KBM-7 (cell line): ENCODE measurements at places on chromosomes 7 and 10.
A peak's percentile ranks its signal among the peaks of the same experiment; 100 is the strongest.

- no peak for DNase-seq
Observed at GRCh38 chr10:120946497-120946896, 95.3 kb downstream of the WDR11 start.

DNA sequence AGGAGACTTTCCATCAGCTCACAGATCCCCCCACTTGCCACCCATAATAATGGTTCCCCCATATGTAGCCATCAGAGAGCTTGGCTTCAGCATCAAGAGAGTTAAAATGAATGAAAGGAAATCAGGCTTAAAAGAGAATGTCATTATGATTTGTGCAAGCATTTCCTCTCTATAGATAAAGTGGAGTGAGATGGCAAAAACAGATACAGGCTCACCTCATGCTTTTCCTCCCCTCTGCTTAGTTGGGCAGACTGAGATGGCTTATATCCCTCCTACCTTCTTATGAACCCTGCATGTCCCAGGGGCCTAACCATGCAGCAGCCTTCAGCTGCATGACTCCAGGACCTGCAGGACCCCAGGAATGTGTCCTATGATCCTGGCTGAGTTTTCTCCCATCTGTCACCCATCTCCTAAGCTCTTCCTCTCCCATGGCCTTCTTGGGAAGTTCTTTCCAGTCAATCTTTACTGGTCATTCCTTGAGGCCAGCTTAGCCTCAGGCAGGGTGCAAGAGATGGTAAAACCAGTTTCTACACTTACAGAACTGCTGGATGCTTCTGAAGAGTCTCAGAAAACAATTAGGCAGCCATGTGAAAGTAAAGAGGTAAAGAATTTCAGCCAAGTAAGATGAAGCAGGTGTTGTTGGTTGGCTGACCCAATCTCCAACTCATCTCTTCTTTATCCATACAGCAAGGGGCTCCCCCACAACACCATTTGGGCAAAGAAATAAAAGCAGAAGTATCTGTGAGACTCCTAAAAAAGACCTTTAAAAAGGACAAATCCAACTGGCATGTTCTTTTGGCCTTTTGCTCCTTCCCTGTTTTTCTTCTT, 159.7 kb downstream of the RTKN2 start:
- DNase-seq = peak; percentile 13

DNA sequence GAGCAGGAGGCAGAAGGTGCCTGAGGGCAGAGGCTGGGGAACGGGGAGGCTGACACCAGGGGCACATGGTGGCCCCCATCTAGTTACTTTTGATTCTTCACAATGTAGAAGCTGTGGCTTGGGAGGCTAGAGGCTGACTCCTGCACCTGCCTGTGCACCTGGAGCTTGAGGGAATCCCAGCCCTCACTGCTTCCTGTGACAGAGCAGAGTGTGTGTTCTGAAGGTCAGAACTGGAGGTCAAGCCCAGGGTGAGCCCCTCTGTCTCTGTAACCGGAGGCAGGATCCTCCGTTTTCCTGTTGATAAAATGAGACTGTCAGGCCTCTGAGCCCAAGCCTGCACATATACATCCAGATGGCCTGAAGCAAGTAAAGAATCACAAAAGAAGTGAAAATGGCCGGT, 124.8 kb downstream of the ACTR3B start:
- DNase-seq = no peak

- no peak for DNase-seq
Observed at GRCh38 chr7:139541600-139542307, 18.3 kb downstream of the CLEC2L start.

DNA sequence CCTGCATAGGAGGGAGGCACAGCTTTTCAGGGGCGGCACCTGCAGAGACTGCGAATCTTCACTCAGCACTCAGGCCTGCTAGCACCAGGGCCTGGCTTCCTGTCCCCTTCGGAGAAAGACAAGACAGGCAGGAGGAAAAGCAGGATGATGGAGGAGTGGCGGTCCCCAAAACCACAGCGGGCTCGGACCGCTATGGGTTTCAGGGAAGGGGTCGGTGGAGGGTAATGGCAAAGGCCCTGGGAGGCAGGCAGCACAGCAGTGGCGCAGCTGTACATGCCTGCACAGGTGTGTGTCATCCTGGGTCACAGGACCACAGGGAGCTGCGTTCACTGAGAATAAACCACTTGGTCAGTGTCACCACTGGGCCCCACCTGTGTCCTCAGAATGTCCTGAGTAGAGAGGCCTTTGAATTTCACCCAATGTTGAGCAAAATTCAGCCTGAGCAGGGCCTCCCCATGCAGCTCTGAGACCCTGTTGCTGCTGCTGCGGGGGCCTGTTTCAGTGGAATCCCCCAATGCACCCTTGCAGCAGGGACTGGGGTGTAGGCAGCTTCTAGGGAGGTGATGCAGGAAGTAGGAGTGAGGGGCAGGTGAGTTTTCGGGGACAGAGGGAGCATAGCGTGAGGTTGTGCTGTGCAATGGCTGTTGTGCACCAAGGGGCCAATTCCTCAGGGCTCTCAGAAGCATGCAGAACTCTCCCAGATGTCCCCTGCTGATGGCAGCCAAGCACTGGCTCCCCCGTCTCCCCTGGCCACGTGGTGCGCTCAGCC, 90.6 kb upstream of the PPP2R2D start:
- DNase-seq = no peak

GRCh38 chr10:71971769-71972555, 7.8 kb downstream of the CHST3 start:
- DNase-seq = no peak

DNA sequence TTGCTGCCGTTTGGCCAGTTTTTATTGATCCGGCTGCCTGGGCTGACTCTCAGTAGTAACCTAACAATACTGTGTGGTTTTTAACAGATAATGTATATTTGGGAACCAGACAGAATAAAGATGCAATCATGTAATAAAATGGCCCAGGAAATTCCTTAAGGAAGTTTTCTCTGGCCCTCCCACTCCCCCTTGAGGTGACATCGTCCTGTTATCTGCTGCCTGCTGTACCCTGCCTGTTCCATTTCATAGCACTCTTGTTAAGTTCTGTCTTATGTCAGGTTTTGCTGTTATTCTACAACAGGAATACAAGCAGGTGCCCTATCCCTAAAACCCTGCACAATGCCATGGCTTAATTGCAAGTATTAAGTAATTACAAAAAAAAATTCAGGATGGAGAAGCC, 12.5 kb downstream of the ITGB8 start:
- no peak for DNase-seq

GRCh38 chr7:101749891-101750290, 67.5 kb upstream of the CUX1 start:
- DNase-seq = no peak

- peak; percentile 9 for DNase-seq
Observed at GRCh38 chr7:92043637-92044036, 90.6 kb downstream of the CYP51A1 start.

DNA sequence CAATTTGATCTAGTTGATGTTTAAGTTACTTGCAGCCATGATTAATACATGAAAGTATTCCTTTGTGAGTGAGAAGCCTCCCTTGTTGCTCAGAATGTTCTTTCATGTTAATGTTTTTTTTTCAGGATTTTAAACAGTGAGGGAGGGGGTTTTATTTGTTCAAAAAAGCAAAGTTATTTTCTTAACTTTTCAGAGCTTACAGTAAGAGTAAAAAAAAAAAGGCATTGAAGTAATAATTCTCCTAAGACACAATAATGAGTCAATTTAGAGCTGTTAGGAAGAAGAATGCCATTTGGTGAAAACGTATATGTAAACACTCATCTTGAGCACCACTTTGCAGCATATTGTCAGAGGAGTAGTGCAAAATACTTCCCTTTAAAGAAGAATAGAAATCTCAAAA, 105.8 kb downstream of the SEMA3A start:
- DNase-seq = no peak

GRCh38 chr7:115271332-115272235, 349.7 kb downstream of the MDFIC start:
- no peak for DNase-seq

DNA sequence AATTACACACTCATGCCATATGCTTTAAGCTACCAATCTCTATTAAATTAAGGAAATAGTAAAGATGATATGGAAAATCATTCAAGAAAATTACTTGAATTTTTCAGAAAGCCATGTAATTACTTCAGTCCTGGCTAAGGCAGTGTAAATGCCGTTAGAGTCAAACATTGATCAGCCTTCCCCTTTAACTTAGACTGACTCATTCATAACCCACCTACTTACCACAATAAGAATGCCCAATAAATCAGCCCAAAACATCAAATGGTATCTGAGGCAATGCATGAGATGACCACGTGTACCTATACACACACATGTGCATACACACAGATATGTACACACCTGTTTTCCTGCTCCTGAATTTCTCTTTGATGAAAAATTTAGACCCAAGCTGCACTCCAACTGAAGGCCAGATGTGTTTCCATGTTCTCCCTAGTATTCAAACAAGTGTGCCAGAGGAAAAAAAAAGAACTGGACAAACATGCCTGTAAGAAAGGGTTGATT, 30.2 kb upstream of the PDE1C start:
- DNase-seq = no peak

- no peak for DNase-seq
Observed at GRCh38 chr10:97717627-97718026, 4.1 kb downstream of the MARVELD1 start.

GRCh38 chr10:117541909-117542705, 439 bp upstream of the EMX2 start:
- no peak for DNase-seq
